ENCODE measurements at places on chromosomes 5 and 9. TPM values are rescaled to one million over a fixed set of nuclear protein-coding genes. Genes with fewer than 3 reads are reported as not detected.
A peak's percentile ranks its signal among the peaks of the same experiment; 100 is the strongest.

The ACO1 gene
- total RNA-seq: 11.1 TPM

The C5orf58 gene
- total RNA-seq: not detected

The PCDHGB2 gene
- 0.91 TPM for total RNA-seq

The APC gene
- 21.4 TPM for total RNA-seq

The RNF183 gene
- total RNA-seq: not detected

The FANCC gene
- 12.6 TPM for total RNA-seq

The UBE2QL1 gene
- 0.67 TPM for total RNA-seq

The MARVELD2 gene
- 0.16 TPM for total RNA-seq

The EHMT1 gene
- total RNA-seq: 103 TPM

- no peak for DNase-seq
Measured at GRCh38 chr5:39076757-39077728, 2.8 kb upstream of the RICTOR start.

DNA sequence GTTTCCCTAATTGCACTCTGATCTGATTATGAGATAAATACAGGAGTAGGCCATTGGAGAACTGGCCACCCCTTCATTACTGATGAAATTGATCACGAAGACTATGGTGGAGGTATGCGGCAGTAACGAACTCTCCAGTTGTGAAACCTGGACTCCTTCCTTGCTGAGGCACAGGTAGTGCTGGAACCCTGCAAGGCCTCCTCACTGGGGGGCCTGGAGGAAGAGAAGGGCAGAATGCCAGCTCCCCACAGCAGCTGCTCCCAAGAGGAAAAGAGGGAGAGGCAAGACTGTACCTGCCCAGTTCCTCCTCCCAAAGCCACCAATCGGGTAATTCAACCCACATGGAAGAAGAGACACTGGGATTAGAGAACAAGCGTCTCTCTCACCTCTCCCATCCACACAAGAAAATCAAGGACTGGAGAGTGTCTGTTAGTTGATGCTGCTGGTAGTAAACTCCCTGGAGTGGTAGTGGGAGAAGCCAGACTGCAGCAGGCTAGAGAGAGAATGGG, 19.1 kb upstream of the TRIO start:
- no peak for DNase-seq

GRCh38 chr9:36738318-36738976, 165.8 kb downstream of the MELK start:
- DNase-seq: no peak

DNA sequence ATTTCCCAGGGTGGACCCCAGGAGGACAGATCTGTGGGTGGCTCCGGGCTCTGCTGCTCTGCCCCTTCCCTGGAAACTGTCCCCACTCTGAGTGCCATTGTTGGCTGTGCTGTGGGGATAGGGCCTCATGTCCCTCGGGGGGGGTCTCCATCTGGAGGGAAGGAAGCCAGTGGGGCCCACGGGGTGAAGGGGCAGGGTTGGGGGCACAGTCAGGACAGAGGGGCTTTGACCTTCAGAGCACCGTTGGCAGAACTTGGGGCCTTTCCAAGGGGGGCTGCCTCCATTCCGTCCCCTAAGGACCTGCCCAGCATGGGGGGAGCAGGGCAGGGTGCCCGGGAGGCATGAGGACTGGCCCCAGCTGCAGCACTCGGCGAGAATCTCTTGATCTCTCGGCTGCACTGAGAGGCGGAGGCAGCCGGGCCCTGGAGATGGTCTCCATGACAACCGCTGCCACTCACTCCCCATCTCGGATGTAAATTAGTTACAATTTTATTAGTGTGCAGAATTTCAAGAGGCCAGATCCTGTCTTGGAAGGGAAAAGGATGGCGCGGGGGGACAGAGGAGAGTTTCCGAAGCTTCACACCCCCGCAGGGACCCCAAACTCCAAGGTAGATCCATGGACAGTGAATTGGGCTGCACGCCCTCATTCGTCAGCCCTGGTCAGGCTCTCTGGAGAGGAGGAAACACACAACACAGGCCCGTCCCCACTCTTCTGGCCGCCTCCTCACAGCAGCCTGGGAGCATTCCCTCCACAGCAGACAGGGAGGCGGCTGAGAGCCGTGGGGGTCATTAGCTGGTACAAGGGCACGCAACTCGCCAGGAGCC, 216.2 kb upstream of the IER5L start:
- no peak for DNase-seq

- DNase-seq: no peak
Measured at GRCh38 chr9:109765830-109766229, 14.2 kb upstream of the PALM2AKAP2 start.

GRCh38 chr5:179311581-179311980, 33.7 kb downstream of the ADAMTS2 start:
- no peak for DNase-seq

GRCh38 chr9:121069396-121069795, 5.4 kb upstream of the CNTRL start:
- DNase-seq: no peak

GRCh38 chr5:31378838-31379237, 153.1 kb downstream of the DROSHA start:
- no peak for DNase-seq

GRCh38 chr5:173884402-173885053, 3.6 kb upstream of the CPEB4 start:
- peak; percentile 50 for DNase-seq

DNA sequence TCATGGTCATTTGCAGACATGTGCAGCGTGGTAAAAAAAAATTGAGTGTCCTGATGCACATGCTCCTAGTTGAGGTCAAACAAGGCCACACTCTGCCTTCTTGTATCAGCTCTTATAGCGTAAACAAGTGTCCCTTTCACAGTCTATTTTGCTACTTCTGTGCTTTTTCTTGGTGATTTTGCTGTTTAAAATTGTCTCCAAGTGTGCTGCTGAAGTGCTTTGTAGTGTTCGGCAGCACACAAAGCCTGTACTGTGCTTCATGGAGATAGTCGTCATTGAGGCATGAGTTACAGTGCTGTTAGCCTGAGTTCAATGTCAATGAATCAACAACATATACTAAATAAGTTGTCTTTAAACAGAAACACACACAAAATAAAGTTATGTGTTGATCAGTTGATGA, 690.4 kb upstream of the MEF2C start:
- DNase-seq: no peak

DNA sequence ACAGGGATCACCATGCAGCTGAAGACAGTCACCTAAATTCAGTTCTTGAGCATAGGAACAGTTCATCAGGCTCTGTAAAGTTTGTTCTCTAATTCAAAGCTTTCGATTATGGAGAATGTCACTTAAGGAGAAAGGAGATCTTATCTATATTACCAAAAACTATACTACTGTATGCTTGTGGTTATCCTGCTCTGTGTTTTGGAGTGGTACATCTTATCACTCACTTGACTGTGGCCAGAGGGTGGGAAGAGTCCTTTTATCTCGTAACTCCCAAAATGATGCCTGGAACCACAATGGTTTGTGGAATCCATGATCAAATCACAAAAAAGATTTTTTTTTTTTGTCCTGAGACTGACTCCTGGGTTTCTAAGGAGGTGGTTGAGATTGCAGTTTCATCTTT, 230.7 kb downstream of the COMMD10 start:
- no peak for DNase-seq

DNA sequence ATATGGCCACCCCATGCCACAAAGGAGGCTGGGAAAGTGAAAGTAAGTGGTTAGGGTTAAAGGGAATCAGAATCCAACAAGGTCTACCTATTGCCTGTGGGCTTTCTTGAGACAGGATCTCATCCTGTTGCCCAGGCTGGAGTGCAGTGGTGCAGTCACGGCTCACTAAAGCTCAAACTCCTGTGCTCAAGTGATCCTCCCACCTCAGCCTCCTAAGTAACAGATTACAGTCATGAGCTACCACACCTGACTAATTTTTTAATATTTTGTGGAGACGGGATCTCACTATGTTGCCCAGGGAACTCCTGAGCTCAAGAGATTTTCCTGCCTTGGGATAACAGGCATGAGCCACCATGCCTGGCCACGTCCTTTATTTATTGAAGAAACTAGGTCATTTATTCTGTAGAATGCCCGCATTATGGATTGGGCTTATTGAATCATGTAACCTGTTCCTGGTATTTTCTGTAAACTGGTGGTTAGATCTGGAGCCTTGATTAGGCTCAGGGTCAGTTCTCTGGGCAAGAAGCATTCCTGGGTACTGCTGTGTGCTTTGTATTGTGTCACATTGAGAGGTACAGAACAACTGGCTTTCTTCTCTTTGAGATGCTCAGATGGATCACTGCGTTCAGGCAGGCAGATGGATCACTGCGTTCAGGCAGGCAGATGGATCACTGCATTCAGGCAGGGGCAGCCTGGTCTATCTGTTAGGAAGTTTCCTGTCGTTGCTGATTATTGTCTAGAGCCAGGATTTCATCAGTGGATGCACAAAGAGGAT, 41.6 kb downstream of the ERGIC1 start:
- DNase-seq: no peak

DNA sequence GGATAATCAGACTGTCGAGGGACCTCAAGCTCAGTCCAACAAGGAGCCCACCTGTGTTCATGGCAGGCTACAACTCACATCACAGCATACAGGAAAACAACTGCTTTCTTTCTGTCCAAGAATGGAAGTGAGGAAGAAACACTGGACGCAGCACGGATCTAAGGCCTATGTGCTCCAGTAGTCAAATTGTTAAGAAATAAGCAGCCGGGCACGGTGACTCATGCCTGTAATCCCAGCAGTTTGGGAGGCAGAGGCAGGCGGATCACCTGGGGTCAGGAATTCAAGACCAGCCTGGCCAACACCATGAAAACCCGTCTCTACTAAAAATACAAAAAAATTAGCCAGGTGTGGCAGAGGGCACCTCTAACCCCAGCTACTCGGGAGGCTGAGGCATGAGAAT, 427.8 kb downstream of the BNC2 start:
- DNase-seq: no peak

GRCh38 chr9:4662108-4662988, at the start of gene PLPP6:
Gene PLPP6 (plus strand): TSS chr9:4662294. CDS start chr9:4662376, 82 bp downstream.
- DNase-seq: peak; percentile 73

All from activated T-helper 2 cell treated with anti-CD3 and anti-CD28 coated beads, Interferon-gamma antibody, Interleukin-2, Interleukin-4, amounts not matched to agents 10 μg/mL and 5 μg/mL and 100 μg/mL, durations not matched to agents 14 hours and 24 hours and 36 hours (primary cell).